Cardiac muscle cell (in vitro differentiated cells and primary cell): ENCODE measurements at places on chromosomes 11 and 22. TPM values are rescaled to one million over a fixed set of nuclear protein-coding genes. Genes with fewer than 3 reads are reported as not detected.

- DNase-seq, result no peak
Observed at GRCh38 chr11:79055856-79056631, 384.8 kb downstream of the TENM4 start.

DNA sequence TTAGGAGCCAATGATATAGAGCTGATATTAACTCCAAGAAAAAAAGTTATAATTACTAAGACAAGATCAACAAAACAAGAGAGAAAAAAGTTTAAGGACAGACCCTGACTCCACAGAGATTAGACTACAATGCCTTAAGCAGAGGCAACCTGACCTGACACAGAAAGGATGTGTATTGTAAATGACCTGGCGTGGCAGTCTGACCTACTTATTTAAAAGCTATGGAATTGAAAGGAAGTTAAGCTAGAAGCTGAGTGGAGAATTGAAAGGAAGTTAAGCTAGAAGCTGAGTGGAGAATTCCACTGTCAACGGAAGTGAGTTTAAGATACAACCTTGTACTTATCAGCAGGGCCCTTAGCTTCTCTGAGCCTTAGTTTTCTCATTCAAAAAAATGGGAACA lies 885.4 kb downstream of the OPCML start:
- no peak for DNase-seq

- DNase-seq, result no peak
Observed at GRCh38 chr22:22527312-22527711, 7.2 kb upstream of the ZNF280A start.

DNA sequence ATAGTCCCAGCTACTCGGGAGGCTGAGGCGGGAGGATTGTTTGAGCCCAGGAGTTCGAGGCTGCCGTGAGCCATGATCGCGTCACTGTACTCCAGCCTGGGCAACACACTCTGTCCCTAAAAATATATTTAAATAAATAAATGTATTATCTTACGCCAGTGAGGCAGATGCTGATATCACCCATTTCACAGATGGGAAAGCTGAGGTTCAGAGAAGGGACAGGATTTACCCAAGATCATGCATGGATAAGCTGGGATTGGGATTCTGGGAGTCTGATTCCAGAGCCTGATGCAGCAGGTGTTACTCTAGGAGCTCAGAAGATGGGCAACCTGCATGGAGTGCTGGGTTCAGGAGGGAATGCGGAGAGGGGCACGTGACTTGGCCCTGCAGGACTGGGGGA lies 17.8 kb downstream of the SGSM1 start:
- no peak for DNase-seq

DNA sequence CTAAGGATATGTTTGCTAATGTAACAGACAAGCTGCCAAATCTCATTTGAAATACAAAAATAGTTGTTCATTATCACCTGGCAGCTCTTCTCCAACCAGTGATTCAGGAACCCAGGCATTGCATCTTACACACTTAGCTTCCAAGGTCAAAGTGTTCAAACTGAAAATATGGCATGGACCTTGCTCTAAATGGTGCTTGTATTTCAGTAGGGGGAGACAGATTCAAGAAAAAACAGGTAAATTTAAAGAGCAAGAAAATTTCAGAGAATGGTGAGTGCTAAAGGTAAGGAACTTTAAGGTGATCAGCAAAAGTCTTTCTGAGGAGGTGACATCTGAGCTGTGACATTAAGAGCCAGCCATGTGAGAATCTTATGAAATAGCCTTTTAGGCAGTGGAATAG lies 82.8 kb upstream of the E2F8 start:
- no peak for DNase-seq

GRCh38 chr11:61968758-61969390 lies 1.4 kb upstream of the FTH1 start:
- DNase-seq, result no peak

TSPAN32 gene
- total RNA-seq, result 22.0 and 22.4 TPM in 2 replicates

DNA sequence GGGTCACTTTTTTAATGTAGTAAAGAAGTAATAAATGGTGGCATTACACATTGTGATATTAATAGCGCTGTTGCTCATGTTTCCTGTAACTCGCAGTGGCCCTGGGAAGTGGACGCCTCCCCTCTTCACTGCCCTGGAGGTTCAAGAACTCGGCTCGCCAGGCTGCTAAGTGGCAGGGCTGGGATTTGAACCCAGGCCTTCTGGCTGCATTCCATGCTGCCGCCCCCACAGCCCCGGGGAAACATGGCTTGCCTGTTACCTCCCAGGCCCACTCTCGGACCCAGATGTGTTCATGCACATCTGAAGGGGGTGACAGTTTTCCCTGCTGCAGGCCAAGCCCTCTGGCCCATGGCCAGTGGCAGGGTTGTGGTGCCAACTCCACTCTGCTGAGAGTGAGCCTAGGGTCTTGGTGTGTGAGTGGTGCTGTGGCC lies 25.0 kb upstream of the MGAT3 start:
- DNase-seq, result peak; percentile 26

MRGPRX3 gene
- not detected in 2 replicates for total RNA-seq

- no peak for DNase-seq
Observed at GRCh38 chr11:60972182-60973030, 926 bp downstream of the CD6 start.
